ENCODE measurements at places on chromosomes 4 and X.

- no peak for DNase-seq
These were observed 43.7 kb downstream of the OTOP1 start for GRCh38 chr4:4182835-4183568.

DNA sequence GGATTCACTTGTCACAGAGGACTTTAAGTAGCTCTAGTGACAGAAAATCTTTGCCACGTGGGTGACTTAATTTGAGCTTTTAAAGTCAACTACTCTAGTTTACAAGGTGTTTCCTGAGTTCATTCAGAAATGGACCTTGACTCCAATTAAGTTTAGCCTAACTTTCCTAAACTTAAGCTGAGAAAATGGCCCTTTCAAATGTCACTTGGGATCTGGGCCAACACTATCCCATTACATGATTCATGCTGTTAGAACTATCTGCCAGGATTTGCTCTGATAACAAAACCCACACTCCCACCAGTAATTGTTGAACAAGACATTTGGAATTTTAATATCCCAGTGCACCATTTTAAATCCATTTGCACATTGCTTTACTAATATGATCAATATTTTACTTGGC is 40.8 kb downstream of the C4orf46 start:
- no peak for DNase-seq

GRCh38 chr4:99552872-99553271 is 11.0 kb downstream of the TRMT10A start:
- no peak for DNase-seq

DNA sequence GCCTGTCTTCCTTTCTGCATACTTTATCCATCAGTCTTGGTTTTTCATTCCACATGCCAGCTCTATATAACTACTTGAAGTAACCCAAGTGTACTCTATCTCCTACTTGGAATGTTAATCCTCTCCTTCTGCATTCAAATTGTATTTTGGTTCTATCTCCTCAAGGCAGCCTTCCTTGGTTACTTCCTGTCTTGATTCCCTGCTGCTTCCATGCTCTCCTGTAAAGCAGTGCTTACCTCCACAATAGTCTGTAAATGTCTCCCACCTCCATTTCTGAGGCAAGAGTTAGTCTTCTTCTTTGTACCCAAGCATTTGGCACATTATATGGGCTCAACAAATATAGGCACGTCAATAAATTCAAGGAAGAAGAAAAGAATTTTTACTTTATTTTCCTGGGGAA is 298.4 kb downstream of the ARHGAP24 start:
- DNase-seq, result no peak

DNA sequence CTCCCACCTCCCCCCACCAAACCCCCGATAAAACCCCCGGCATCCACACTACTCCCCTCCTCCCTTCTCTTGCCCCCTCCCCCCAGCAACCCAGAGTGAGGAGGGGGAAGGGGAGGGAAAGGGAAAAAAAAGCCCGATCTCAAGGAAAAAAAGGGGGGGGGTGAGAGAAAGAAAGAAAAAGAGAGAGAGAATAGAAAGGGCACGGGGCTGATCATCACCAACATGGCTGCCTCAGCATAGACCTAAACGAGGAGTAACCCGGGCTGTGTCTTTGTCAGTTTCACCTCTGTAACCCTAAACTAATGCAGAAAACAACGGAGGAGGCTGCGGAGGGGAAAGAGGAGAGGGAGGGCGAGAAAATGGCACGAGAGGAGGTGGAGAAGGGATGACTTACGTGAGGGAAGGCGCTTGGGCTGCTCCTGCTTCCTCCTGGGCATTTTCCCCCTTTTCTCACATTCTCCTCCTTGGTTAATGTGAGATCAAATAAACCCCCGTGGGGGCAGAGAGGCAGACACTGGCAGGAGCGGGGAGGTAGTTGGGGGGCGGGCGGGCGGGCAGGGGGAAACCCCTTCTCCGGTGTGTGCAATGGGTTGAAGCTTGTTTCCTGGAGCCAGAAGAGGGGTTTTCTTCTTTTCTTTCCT is 532 bp downstream of the ZNF827 start:
- no peak for DNase-seq

DNA sequence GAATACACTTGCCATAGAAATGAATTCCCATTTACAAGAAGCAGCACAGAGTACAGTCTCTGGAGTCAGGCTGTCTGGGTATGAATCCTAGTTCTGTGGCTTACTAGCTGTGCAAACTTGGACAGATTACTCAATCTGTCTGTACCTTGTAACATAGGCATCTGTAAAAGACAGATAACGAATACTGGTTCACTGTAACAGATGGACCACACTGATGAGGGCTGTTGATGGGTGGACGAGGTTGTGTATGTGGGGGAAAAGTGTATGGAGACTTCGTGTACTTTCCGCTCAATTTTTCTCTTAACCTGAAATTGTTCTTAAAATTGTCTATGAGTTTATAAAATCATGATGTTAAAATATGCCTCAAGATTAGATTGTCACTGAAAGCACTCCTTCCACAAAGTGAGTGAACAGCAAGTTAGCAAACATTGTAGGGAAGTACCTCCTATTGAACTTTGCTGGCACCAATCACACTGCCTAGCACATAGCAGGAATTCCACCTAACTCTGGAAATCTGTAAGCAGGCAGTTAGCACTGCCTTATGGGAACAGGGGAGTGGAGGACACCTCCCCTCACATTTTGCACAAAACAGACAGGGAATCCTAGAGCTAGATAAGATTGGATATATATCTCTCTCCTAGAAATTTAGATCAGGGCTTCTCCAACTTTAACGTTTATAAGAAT is 6.5 kb upstream of the EXOSC9 start:
- no peak for DNase-seq

GRCh38 chr4:16264798-16265197 is 38.5 kb upstream of the TAPT1 start:
- DNase-seq, result no peak

GRCh38 chr4:112735474-112735951 is 98.6 kb downstream of the LARP7 start:
- DNase-seq, result no peak

DNA sequence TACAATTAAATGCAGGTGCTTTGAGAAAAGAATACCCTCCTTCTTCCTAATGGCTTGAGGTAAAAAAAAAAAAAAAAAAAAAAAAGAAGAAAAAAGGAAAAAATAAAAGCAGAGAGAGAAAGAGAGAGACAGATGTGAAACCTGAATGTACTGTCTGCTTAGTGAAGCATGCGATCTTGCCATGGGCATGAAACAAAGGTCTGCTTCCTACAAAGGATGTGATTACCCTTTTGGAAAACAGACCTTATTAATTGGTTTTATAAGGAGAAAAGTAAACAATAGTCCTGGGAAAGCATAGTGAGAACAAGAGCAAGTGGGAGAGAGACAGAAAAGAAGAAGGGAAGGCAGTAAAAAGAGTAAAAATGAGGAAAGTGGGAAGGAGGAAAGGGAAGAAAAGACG is 526.1 kb upstream of the PABPC4L start:
- DNase-seq, result no peak

DNA sequence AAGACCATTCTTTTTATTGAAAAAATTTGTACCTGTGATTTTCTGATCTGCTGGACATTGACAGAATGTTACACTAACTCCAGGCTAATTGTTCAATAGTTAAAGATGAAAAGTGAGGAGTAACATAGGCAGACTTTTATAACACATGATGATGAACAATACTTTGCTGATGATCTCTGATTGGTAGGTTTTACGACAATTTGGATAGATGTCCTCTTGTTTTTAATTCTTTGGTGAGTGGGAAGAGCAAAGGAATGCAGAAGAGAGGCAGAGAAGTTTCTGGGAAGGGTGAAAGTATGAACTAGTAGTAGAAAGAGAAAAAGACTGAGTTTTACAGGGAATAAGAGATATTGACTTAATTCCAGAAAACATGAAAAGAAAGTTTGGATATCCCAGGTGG is 267.3 kb upstream of the HAND2 start:
- no peak for DNase-seq

GRCh38 chr4:145779319-145779801 is 99.4 kb downstream of the C4orf51 start:
- no peak for DNase-seq

DNA sequence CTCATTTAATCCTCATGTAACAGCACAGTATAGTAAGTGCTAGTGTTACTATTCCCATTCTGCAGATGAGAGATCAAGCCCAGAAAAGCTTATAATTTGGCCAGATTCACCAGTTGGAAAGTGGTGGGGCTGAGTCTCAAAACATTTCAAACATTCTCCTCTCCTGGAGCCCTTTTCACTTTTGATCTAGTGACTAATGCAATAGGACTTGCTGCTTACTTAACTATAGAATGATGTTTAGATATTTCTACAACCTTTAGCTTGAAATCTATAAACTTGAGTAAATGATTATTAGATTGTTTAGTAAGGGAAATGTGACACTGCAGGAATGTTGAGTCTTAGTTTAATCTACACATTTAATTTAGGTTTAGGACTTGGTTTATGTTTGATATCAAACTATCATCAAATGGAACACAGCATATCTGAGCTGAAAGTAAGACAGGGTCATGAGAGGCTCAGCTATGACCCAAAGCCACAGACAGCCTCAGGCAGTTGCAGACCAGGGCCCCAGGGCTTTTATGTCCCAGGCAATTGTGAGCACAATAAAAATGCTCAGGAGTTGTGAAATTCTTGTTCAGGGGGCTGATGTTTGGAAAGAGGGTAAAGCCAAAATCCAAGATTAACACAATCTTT is 199.5 kb upstream of the HS3ST1 start:
- DNase-seq, result no peak

GRCh38 chr4:141464366-141464765 is 172.0 kb upstream of the IL15 start:
- DNase-seq, result no peak

- no peak for DNase-seq
These were observed 94.3 kb upstream of the FAM47B start for GRCh38 chrX:34848281-34848680.

DNA sequence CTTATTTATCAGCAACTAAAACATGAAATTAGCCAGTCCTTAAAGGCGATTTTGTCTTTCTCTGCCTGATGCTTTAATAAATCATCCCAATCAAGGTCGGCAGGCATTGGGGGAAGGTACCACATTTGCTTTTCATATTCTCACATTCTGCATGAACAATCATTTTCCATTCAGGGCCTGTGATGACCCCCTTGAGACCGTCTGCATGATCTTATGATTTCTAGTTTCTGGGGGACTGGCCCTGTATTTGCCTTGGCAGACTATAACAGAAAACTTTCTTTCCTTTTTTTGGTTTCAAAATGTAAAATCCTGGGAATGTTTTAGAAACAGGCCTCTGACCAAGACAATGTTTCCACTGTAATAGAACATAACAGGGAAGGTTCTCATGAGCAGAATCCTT is 296.8 kb downstream of the IDS start:
- no peak for DNase-seq

DNA sequence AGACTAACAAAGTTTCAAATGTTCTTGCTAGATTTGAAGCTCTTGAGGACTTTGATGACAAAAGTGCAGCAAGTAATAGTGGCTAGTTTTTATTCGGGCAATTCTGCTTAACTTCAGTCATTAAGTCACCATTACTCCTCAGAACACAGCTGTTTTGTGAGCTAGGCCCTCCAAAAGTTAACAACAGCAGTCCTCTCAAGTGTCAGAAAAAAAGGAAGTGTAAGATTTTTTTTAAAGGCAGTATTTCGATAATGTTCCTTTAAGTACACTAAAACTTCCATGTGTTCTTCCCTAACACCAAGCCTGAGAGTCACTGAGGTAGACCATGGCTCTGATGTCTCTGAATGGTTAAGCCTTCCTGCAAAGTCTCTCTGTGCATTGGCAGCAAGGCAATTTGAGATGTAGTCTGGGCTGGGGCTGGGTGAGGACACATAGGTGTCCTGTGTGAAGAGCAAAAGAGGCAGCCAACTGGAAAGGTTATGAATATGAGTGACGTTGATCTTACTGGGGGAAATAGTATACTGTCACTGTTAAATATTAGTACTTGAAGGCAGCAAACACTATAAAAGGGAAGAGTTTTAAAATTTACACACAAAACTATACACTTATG is 174.0 kb upstream of the MAP3K15 start:
- no peak for DNase-seq

- no peak for DNase-seq
These were observed 894.0 kb upstream of the FRG1 start for GRCh38 chr4:189046642-189047041.

DNA sequence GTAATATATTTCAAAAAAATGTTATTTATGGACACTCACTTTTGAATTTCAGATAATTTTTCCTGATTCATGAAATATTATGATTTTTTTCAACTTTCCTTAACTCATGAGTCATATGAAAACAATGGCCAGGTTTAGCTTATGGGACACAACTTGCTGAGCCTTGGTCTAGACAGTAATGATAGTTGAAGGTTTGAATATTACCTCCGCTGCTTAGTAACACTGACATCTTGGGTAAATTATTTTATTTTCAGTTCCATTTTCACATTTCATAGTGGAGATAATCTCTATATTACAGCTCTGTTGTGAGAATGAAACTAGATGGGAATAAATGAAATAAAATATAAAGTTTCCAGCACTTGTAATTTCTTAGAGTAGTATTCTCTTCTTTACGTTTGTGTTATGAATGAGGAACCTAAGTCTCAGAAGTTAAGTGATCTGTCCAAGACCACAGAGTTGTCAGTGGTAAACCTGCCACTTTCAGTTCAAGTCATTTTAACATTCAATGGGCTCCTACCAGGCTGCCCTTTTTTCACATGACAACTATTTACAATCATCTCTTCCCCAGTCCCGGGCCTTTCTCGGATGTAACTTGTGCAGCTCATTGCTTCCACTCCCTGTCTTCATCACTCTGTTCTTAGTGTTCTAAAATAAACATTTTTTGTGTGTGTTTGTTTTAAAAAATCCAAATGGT is 46.8 kb upstream of the GC start:
- no peak for DNase-seq

- DNase-seq, result no peak
These were observed 347.4 kb downstream of the FAM47B start for GRCh38 chrX:35289952-35290351.

DNA sequence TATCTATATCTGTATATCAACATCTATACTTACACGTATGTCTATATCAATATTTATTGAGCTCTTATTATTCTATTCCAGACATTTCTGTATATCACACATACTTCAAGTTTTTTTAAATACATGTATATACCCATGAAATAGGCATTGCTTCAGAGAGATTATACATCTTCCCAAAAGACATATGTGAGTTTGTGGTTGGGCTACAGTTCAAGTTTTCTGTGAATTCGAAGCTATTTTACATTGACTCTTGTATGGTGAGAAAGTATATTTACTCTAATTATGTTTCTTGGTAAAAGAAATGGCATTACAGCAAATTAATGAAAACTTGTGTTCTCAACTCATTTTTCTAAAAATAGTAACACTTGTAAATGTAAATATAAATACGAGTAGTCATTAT is 46.8 kb upstream of the CTSO start:
- no peak for DNase-seq

DNA sequence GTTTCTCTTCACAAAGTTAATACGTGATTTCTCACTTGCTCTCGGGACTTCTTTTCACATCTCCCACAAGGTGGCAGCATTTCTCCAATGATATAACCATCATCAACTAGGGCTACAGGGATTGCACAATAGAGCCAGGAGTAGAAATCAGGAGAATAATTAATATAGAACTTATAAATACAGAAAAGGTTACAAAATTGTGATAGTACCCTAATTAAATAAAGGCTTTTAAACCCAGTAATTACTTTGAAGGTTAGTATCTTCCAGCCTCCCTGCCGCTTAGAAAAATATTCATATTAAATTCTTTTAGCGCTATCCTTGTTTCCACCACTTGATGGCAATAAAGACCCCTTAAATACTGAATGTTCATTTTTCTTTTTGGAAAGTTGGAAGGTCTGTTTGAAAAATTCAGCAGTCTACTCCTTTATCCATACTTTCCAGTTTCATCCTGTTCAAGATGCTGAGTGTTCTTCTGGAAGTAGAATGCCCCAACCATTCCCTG is 65.8 kb downstream of the RASGEF1B start:
- no peak for DNase-seq

Measured in lower leg skin (tissue), 4 donors.